A549 treated with dexamethasone at 1 μM for 4 hours (cell line): ENCODE measurements at places on chromosomes 16 and 17. TPM values are rescaled to one million over a fixed set of nuclear protein-coding genes. Genes with fewer than 3 reads are reported as not detected.

Gene MILR1
- total RNA-seq, result 0.89 to 1.8 TPM (median 1.6 TPM) in 5 replicates

Gene MYO1D
- 1.7 to 3.2 TPM (median 2.7 TPM) in 5 replicates for total RNA-seq

Gene PRSS33
- total RNA-seq, result not detected in 5 replicates

Gene CIITA
- 0.03 to 0.09 TPM (median 0.06 TPM) in 5 replicates for total RNA-seq

Gene ATP2C2
- total RNA-seq, result 0.09 to 0.18 TPM (median 0.11 TPM) in 5 replicates

Gene NPIPB6
- total RNA-seq, result 1.5 to 2.3 TPM (median 1.6 TPM) in 5 replicates

Gene PLSCR3
- total RNA-seq, result 36.7 to 50.6 TPM (median 41.6 TPM) in 5 replicates

Gene GRAPL
- 0.13 to 0.21 TPM in 2 of 5 replicates, not detected in the others for total RNA-seq

Gene FADS6
- total RNA-seq, result 0.03 TPM in 1 of 5 replicates, not detected in the others

Gene MFAP4
- 0.12 to 0.14 TPM (median 0.14 TPM) in 3 of 5 replicates, not detected in the others for total RNA-seq

Gene TBC1D3E
- not detected in 5 replicates for total RNA-seq

Gene C17orf78
- total RNA-seq, result not detected in 5 replicates

Gene KRTAP4-3
- not detected in 5 replicates for total RNA-seq

Gene GPR179
- total RNA-seq, result 0.02 to 0.05 TPM (median 0.03 TPM) in 4 of 5 replicates, not detected in the other

Gene KRT33A
- total RNA-seq, result not detected in 5 replicates

Gene HGS
- 136 to 196 TPM (median 182 TPM) in 5 replicates for total RNA-seq

Gene LGALS9B
- not detected in 5 replicates for total RNA-seq

Gene LMF1
- total RNA-seq, result 7.9 to 11.2 TPM (median 9.2 TPM) in 5 replicates

Gene FBXL16
- 8.5 to 16.2 TPM (median 15.7 TPM) in 5 replicates for total RNA-seq

Gene CD300LG
- 0.36 TPM in 1 of 5 replicates, not detected in the others for total RNA-seq

Gene PIK3R5
- total RNA-seq, result 0.09 to 0.18 TPM (median 0.13 TPM) in 5 replicates

Gene FNDC8
- 0.06 to 0.09 TPM (median 0.07 TPM) in 3 of 5 replicates, not detected in the others for total RNA-seq

Gene TBC1D3H
- not detected in 5 replicates for total RNA-seq

Gene CLDN7
- total RNA-seq, result 1.9 to 3.2 TPM (median 2.6 TPM) in 5 replicates

Gene SYT17
- total RNA-seq, result 9.9 to 12.4 TPM (median 11.5 TPM) in 5 replicates

Gene CSH2
- not detected in 5 replicates for total RNA-seq

Gene C17orf50
- total RNA-seq, result 0.17 to 0.40 TPM (median 0.33 TPM) in 5 replicates

Gene ARHGAP27
- 9.5 to 17.8 TPM (median 15.1 TPM) in 5 replicates for total RNA-seq

Gene NRN1L
- total RNA-seq, result 0.29 to 0.32 TPM in 2 of 5 replicates, not detected in the others

Gene HSD11B2
- 1.6 to 3.3 TPM (median 2.4 TPM) in 5 replicates for total RNA-seq

Gene SPNS2
- 10.5 to 21.5 TPM (median 17.8 TPM) in 5 replicates for total RNA-seq

Gene CHP2
- total RNA-seq, result 0.05 TPM in 1 of 5 replicates, not detected in the others

Gene CMTM3
- 92.9 to 113 TPM (median 102 TPM) in 5 replicates for total RNA-seq

Gene MT1H
- not detected in 5 replicates for total RNA-seq

Gene CTRB2
- 0.07 TPM in 1 of 5 replicates, not detected in the others for total RNA-seq

Gene SLC52A1
- 0.34 to 1.0 TPM (median 0.65 TPM) in 5 replicates for total RNA-seq

Gene KRT24
- total RNA-seq, result not detected in 5 replicates

Gene ALDH3A2
- 146 to 202 TPM (median 177 TPM) in 5 replicates for total RNA-seq

Gene BAIAP3
- total RNA-seq, result 0.39 to 1.1 TPM (median 0.97 TPM) in 5 replicates

Gene SCGB1C2
- not detected in 5 replicates for total RNA-seq

Gene RNPS1
- total RNA-seq, result 258 to 289 TPM (median 262 TPM) in 5 replicates

Gene PIK3R6
- total RNA-seq, result 0.06 TPM in 1 of 5 replicates, not detected in the others

Gene MMP15
- 43.1 to 66.9 TPM (median 61.5 TPM) in 5 replicates for total RNA-seq

Gene KRT40
- not detected in 5 replicates for total RNA-seq

Gene KRTAP4-9
- not detected in 5 replicates for total RNA-seq

Gene SMIM22
- total RNA-seq, result not detected in 5 replicates
